ENCODE measurements at places on chromosomes 7 and 10. TPM values are rescaled to one million over a fixed set of nuclear protein-coding genes. Genes with fewer than 3 reads are reported as not detected.

HOGA1 gene
- total RNA-seq, result 3.8 TPM

GNG11 gene
- 8.4 TPM for total RNA-seq

AP3M1 gene
- total RNA-seq, result 21.8 TPM

SLC18A2 gene
- total RNA-seq, result 0.42 TPM

AKR1C8 gene
- not detected for total RNA-seq

OR2A12 gene
- not detected for total RNA-seq

CUX1 gene
- 71.7 TPM for total RNA-seq

C7orf25 gene
- 8.0 TPM for total RNA-seq

SLC16A12 gene
- 7.0 TPM for total RNA-seq

FAM180A gene
- not detected for total RNA-seq

ZDHHC6 gene
- total RNA-seq, result 12.1 TPM

KLF14 gene
- not detected for total RNA-seq

PNLIPRP2 gene
- total RNA-seq, result not detected

CPA1 gene
- total RNA-seq, result 4.3 TPM

SPDYE5 gene
- not detected for total RNA-seq

CALML3 gene
- total RNA-seq, result not detected

TMEM26 gene
- 2.5 TPM for total RNA-seq

UCN3 gene
- not detected for total RNA-seq

CALD1 gene
- total RNA-seq, result 22.6 TPM

LDB3 gene
- 213 TPM for total RNA-seq

LRRC61 gene
- total RNA-seq, result 34.0 TPM

CACNA2D1 gene
- 11.8 TPM for total RNA-seq

AKR1C4 gene
- total RNA-seq, result not detected

All from cardiac muscle cell (in vitro differentiated cells and primary cell).